ENCODE measurements at places on chromosomes 5 and 9.

DNA sequence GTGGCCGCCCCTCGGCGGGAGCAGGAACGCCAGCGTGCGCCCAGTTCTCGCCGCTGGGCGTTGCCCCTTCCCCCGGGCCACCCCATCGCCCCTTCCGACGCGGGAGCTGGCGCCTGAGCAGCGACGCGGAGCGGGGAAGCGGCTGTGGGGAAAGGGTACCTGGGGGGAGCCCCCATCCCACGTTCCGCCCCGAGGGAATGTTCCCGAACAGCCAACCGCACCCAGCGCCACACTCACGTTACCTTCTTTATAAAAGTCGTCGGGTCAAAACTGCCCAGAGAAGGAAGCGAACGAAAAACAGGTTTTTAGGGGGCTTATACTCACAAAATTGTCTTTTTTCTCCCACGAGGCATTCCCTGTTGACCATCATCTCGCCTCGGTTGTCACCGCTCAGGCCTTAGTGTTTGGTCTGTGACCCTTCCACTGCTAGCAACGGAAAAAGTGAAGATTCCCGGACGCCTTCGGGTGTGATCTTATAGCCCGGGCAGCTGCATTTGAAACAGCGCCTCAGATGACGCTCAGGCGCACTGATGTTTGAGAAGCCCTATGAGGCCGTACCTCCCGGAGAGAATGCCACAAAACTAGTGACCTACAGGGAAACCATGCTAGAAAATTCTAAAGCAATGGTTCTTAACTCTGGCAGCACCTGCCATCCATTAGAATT is 475 bp upstream of the GOLM1 start:
- no peak for DNase-seq

GRCh38 chr5:128532127-128532526 is 5.9 kb downstream of the FBN2 start:
- no peak for DNase-seq

- DNase-seq, result no peak
Observed at GRCh38 chr5:122704247-122705036, 70.4 kb upstream of the SNX2 start.

- no peak for DNase-seq
Observed at GRCh38 chr5:54307583-54307982, 2.8 kb downstream of the ARL15 start.

GRCh38 chr9:6565312-6565711 is 80.2 kb downstream of the GLDC start:
- DNase-seq, result no peak

GRCh38 chr5:89883967-89884366 is 525.6 kb downstream of the CETN3 start:
- DNase-seq, result no peak

GRCh38 chr5:96067894-96068614 is 106.4 kb upstream of the ELL2 start:
- no peak for DNase-seq

GRCh38 chr5:33008751-33009418 is 297.8 kb downstream of the NPR3 start:
- no peak for DNase-seq

DNA sequence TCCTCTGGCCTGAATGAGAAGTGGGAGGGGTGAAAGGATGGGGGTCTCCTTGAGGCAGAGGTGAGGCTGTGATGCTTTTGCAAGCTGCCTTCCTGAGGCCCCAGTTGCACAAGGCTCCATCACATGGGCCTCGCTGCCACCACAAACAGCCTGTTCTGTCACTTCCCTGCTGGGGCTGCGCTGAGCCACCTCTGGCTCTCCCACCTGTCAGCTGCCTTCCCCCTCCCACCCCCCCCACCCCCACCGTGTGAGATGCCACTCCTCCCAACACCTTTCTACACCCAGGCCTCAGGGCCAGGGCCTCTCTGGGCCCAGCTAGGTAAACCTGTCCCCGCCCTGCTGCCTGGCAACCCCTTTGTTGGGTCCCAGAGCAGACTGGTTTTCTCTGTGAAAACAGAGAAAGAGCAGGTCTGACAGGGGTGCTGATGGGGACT is 4.5 kb upstream of the PDLIM4 start:
- no peak for DNase-seq

DNA sequence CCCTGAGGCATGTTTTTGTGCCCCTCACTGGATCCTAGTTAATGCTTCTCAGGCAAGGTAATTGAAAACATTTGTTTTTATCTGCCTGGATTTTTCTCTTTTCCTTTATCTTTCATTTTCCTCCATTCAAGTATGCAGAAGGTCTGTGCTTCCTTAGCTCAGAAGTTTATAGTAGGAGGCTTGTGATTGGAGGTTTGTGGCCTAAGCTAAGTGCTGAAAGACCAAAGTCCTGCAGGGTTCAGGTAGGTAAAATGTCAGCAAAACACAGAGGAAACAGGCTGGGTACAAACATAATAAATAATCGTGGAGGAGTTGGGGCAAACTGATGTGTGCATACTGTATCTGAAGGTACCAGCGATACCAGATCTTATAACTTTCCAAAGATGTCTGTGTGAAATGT is 230.9 kb upstream of the KLF4 start:
- no peak for DNase-seq

DNA sequence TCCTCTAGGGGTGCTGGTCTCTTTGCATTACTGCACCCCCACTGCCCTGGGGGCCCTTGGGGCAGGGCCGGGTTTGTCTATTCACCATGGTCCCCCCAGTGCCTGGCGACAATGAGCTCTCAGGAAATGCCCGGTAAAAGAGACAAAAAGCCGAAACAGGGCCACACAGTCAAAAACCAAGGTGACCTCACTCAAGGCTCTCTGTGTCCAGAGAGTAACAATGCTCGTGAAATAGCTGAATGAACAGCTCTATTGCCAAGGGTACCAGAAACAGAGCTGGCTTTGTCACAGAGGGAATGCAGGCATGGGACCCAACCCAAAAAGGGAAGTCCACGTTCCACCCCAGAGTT is 16.0 kb downstream of the SH3PXD2B start:
- DNase-seq, result no peak

DNA sequence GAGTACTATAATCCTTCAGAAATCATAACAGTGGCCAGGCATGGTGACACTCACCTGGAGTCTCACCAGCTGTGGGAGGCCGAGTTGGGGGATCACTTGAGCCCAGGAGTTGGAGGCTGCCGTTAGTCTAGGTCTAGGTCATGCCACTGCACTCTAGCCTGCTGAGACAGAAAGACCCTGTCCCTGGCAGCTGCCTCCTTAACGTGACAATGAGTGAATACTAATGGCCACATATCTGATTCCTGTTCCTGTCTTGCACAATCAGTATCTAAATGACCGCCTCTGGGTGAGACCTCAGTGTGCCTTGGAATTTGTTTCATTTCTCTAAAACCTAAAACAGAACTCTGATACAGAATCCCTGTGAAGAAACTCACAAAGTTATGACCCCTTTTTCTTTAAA is 131.0 kb upstream of the DAB2 start:
- no peak for DNase-seq

- no peak for DNase-seq
Observed at GRCh38 chr5:168270476-168270875, 21.0 kb upstream of the WWC1 start.

DNA sequence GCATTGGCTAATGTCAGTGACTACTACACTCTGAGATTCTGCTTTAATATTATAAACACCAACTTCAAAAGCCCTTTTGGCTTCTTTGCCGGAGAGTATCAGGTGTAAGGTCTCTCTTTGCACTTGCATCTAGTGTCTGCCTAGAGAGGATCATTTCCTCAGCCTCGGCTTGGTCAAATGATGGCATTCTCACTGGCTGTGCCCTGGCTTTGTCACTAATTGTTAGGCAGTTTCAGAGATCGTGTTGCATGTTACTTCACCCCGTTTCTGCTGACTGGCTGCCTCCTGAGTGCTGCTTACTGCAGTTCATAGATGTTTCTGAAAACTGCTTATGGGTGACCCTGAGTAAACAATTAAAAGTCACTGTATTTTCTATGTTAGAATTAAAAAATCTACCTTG is 48.8 kb downstream of the SLC1A3 start:
- no peak for DNase-seq

DNA sequence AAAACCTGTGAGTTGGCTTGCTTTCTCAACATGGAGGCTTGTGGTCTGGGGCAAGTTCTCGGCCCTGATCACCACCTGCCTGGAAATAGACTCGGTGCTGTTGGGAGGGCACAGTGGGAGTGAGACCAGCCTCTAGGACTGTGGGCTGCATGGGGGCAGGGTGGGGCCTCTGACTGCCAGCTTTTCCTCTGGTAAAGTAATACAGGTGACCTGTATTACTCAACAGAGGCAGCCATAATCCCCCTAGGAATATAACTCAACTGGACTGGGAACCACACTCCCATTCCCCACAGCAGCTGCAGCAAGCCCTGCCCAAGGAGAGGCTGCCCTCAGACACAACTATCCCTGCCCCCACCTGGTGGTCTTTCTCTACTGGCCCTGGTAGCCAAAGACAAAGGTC is 72.8 kb downstream of the C9orf153 start:
- DNase-seq, result no peak

DNA sequence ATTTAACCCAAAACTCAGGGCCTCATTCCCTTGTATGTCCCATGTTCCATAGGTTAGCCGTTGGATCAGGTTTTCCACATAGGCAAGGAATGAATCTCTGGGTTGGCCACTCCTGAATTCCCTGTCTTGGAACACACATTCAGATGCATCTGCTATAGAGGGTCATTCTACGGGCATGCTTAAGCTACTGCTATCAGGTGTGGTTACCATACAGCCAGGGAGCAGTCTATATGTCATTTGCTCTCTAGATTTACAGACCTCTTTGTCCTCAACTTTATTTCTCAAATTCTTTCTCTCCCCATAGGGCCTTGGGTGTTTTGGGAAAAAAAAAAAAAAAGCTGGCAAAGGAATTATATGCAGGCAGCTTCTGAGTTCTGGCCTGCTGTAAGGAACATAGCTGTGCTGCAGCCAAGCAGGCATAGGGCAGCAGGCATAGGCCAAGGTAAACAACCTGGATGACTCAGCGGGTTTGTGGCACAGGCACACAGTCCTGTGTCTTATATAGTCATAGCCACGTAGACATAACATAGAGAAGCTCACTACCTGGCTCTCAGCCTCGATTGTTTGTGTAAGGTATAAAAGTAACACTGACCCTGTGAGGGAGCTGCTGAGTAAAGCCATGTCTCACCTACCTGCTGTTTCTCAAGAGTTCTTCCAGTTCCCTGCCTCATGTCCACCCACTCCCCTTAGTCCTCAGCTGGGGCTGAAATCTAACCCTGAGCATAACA is 141.5 kb downstream of the OSTF1 start:
- no peak for DNase-seq
